ENCODE measurements at places on chromosomes 7 and 10. TPM values are rescaled to one million over a fixed set of nuclear protein-coding genes. Genes with fewer than 3 reads are reported as not detected.

GRCh38 chr7:80002865-80003264 lies 131.8 kb upstream of the GNAI1 start:
- no peak for DNase-seq

AKR1C4 gene
- total RNA-seq: not detected

ERVW-1 gene
- not detected for total RNA-seq

- DNase-seq: no peak
Observed at GRCh38 chr7:26657206-26657641, 207.2 kb downstream of the SKAP2 start.

GCK gene
- 1.7 TPM for total RNA-seq

DNA sequence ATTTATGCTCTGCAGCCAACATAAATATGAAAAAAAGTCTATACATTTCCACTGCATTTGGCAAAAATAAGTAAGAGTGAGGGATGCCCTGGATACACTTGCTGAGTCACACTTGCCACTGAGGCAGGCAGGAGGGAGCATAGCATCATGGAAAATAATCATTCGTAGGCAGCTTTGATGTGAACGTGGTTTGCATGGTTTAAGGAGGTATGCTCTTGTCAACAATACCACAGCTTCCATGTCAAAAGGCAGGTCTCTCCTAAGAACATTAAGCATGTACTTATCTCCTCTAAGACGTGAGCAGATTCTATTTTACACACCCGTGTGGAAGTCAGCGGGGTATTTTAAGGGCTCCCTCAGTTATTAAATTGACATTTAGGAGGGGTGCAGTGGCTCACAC lies 89.2 kb upstream of the WDR11 start:
- no peak for DNase-seq

DNA sequence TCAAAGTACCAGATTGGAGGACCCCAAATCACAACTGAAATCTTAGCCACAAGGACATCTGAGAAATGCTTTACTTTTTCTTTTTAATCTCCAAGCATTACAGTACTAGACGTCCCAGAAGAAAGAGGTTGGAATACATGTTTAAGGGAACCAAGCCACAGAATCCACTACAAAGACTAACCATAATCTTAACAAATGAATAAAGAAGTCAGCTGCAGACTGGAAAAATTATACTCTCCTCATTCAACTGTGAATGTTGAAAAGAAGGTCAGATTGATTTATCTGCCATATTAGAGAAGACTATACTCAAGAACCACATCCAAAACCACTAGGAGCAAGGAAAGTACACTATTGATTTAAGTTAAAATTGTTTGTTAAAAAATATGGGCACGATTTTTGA lies 102.1 kb upstream of the ABCB5 start:
- DNase-seq: no peak

- no peak for DNase-seq
Observed at GRCh38 chr10:29470843-29471543, 163.8 kb downstream of the SVIL start.

- no peak for DNase-seq
Observed at GRCh38 chr10:34187201-34187600, 627.9 kb downstream of the PARD3 start.

- no peak for DNase-seq
Observed at GRCh38 chr10:48768926-48769325, 84.3 kb downstream of the WDFY4 start.

GRCh38 chr7:155418304-155418703 lies 39.6 kb upstream of the EN2 start:
- no peak for DNase-seq

PRKAR2B gene
- total RNA-seq: 16.5 TPM

- no peak for DNase-seq
Observed at GRCh38 chr7:20287317-20287716, 43.4 kb upstream of the ITGB8 start.

DNA sequence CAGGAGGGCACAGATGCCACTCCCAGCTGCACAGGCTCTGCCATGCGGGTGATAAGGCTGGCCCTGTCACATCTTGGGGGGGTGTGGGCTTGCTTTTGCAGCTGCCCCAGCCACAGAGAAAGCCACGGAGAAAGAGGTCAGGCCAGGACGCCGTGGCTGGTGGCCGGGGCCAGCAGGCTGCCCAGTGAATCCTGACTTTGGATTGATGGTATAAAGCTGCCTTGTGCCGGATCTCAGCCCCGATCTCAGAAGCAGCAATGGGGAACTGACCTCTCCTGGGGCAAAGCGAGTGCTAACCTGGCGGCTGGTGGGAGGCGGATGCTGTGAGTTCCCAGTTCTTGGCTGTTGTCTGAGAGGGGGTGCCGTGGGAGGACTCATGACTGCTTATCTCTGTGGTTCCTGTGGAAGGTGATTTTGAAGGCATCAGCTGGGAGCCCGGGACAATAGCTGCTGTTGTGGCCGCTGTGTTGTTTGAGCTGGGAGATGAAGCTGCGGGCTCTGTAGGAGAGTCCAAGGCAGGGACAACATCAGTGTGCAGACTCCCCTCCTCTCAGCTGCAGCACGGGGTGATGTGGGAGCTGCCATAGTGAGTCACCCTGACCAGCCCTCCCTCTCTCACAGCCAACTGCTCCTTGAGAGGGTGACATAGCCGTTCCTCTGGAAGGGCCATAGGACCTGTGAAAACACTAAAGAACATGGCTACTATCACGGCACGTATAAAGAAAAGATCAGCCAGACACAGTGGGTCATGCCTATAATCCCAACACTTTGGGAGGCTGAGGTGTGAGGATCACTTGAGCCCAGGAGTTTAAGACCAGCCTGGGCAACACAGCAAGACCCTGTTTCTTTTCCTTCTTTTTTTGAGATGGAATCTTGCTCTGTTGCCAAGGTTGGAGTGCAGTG lies 17.0 kb downstream of the IL15RA start:
- no peak for DNase-seq

WEE2 gene
- total RNA-seq: not detected

SPOCK2 gene
- 46.9 TPM for total RNA-seq

- DNase-seq: no peak
Observed at GRCh38 chr7:137084607-137085380, 216.3 kb downstream of the CHRM2 start.

DNA sequence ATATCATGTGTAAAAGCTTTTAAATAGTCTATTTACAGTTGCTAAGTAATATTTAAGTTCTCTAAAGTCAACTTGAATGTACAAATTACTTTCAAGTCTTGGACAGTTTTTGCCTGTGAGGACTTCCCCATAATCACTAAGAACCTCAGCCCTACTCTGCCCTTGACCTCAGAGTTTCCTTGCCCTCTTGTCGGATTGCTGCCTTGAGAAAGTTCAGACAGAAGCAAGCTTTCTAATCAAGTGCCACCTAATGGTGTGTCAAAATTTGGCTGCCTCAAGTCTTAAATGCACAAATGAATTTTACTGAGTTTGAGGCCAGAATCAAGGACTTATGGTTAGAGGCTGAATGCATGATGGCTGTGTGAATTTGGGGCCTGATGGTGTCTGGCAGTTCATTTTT lies 88.3 kb upstream of the KAT6B start:
- DNase-seq: no peak

GRCh38 chr7:112157072-112157471 lies 49.1 kb downstream of the DOCK4 start:
- no peak for DNase-seq

AZGP1 gene
- total RNA-seq: 2.7 TPM

- DNase-seq: peak; percentile 67
Observed at GRCh38 chr10:43674553-43675210, 26.0 kb upstream of the ZNF32 start.

NOS3 gene
- total RNA-seq: 22.8 TPM

ARPC1B gene
- 114 TPM for total RNA-seq

DNA sequence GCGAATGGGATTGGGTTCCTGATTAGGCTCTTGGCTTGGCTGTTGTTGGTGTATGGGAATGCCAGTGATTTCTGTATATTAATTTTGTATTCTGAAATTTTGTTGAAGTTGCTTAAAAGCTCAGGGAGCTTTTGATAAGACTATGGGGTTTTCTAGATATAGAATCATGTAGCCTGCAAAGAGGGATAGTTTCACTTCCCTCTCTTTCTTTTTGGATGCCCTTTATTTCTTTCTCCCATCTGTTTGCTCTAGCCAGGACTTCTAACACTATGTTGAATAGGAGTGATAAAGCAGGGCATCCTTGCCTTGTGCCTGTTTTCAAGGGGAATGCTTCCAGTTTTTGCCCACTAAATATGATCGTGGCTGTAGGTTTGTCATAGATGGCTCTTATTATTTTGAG lies 40.4 kb upstream of the MPP7 start:
- no peak for DNase-seq

- no peak for DNase-seq
Observed at GRCh38 chr10:121481180-121481579, 117.1 kb downstream of the FGFR2 start.

- DNase-seq: no peak
Observed at GRCh38 chr7:65325793-65326432, 47.7 kb upstream of the ZNF92 start.

DNA sequence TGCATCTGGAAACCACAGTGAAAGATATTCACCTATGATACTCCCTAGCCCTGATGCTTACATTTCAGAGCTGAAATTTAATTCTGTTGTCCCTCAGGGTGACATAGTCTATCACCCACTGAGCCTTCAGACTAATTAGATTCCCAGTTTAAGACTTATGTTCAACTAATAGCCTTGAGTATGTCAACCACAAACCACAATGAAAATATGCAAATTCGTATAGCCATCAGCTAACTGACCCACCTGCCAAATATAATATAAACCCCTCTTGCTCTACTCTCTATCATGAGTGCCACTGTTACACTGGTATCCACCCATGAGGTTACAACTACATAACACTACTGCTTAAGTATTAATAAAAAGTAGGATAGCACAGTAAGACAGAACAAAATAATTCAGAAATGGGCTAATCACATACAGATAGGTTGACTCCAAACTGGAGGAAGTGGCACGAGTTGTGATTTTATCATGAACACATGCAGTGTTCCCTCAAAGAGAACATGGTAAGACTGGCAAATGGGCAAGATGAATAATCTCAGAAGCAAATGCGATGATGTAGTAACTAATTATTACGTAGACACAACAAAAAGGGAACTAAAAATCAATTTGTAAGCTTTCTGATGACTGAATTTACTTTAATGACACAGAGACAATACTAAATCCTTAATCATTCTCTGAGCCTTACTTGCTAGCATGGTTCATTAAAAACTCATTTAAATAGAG lies 290.6 kb downstream of the PARD3 start:
- DNase-seq: no peak

DNA sequence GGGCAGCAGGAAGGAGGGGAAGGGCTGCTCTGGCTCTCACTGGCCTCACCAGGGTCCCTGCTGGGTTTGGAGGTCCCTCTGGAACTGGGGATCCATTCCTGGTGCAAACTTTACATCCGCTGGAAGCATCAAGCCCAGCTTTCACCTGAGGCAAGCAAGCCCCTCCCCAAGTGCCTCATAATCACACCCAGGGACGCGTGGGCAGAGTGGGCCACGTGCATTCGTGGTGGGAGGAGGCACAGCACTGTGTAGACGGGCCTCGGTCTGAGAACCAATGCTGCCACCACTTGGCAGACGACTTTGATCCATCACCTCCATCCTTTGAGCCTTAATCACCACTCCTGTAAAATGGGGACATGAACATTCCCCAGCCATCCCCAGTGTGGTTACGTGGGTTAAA lies 74.1 kb downstream of the VWA2 start:
- DNase-seq: no peak

- no peak for DNase-seq
Observed at GRCh38 chr7:143229054-143229790, 7.4 kb downstream of the TAS2R40 start.

DNA sequence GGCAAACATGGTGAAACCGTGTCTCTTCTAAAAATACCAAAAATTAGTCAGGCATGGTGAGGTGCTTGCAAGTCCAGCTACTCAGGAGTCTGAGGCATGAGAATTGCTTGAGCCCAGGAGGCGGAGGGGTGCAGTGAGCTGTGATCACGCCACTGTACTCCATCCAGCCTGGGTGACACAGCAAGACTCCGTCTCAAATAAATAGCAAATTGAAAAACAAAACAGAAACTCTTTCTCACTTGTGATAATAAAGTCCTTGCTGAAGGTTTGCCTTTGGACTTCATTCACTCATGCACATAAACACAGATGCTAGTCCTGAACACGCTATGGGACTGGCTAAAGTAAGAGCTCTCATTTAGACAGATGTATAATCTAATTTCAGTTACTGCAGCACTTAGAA lies 37.6 kb downstream of the ANK3 start:
- DNase-seq: no peak

TAS2R41 gene
- total RNA-seq: not detected

GRCh38 chr7:139730746-139731612 lies 46.8 kb downstream of the HIPK2 start:
- no peak for DNase-seq

DNA sequence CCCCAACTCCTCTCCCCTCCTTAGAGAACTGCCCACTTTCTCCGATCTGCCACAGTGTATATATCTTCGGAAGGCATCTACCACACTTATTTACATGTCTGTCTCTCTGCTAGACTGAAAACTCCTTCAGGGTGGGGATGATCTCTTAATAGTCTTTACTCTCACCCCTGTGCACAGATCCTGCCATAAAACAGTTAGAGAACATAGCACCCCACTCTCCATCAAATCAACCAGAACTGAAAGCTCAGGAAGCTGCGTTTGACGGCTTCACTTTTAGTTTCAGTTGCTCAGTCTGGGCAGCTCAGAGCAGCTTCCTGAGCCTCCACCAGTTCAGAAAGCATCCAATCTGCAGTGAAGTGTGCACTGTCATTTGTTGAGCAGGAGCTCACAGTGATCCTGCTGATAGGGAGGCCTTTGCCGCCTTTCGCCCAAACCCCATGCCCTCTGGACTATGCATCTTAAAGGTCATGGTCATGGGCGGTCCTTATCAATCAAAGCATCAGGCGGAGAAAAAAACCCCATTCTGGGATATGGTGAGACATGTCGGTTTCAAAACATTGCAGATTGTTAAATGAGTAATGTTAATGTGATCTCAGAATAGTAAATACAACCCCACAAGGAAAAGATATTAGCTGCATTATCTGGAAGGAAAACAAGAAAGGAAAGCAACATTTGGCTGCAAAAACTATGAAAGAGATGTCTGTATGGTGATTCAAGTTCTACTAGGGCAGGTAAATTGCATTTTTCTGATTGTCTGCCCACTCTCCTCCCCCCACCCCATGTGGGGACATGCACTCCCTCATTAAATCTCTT lies 167.1 kb upstream of the ADO start:
- DNase-seq: no peak

SGMS1 gene
- total RNA-seq: 93.8 TPM

Measured in vagina (tissue), 2 donors.